Stimulated activated CD8-positive, alpha-beta memory T cell treated with anti-CD3 and anti-CD28 coated beads, Interleukin-7, amount 100 ng/mL, for 24 hours (primary cell): ENCODE measurements at places on chromosomes 4 and X.

DNA sequence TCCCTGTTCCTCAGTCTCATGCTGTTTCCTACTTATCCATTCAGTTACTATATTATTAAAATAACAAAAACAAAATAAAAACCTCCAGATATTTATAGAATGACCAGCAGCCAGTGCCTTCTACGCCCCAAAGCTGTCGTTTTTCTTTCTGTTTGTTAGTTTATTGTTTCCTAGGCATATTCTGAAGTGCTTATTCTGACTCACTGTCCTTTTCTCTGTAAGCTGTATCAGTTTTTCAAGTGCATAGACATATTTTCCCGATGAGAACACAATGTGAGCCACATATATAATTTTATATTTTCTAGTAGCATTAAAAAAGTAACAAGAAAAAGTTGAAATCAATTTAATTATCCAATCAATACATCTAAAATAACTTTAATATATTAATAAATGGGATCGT is 2158.6 kb upstream of the TENM3 start:
- DNase-seq, result no peak

DNA sequence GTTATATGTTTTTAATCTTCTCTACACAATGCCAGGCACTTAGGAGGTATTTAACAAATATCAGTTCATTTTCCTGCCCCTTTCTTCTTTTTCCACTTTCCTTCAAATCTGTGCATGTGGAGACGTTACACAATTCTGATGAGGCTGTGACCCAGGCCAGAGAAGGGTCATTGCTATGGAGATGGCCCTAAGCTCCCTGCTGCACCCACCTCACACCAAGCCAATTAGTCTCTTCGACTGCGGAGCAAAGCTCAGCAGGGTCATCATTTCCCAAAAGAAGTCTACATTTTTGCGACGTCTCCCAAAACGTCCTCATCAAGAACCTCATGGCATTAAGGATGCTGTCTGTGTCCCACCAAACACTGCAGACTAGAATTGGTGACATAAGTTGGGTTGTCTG is 28.9 kb upstream of the VEGFD start:
- no peak for DNase-seq

DNA sequence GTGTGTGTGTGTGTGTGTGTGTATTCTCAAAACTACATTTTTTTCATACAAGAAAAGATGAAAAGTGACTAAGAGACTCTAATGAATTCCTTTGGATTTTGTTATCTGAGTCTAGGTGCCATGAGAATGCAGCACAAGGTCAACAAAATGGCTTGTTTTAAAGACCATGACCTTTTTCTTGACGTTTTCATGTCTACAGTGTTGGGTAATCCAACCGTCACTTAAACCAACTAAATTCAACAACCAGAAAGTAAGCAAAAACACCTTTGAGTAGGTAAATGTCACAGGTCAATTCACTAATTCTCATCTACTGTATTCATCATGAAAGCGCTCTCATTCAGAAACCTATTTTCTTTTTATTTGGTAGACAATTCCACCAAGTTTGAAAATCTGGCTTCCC is 3.1 kb downstream of the SMARCA1 start:
- no peak for DNase-seq

DNA sequence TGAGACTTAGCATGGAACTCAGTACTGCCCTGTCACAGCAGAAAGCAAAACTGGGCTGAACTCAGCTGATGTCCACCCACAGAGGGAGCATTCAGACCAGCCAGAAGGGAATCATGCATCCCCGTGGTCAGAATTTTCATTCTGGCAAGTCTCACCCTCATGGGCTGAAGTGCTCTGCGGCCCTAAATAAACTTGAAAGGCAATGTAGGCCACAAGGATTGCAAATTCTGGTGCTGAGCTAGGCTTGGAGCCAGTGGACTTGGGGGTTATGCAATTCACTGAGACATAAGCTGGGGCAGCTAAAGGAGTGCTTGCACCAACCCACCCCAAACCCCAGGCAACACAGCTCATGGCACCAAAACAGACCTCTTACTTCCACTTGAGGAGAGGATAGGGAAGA is 494.1 kb downstream of the GABRG1 start:
- DNase-seq, result no peak

DNA sequence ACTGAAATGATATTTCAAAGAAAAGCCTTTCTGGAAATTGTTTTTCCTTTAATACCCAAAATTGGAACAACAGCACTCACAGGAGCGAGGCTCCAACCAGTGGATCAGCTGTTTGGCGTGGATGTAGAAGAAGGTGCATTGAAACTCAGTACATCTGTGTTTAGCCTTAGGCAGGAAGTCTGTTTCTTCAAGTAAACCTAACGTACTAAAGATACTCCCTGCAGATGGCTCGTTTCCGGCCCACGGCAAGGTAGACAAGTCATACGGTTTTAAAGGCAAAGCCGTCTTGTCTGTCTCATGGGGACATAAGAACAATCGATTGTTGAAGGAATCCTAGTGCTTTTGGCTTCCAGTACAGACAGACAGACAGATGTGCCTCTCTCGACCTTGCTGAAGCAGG is 50.0 kb upstream of the CLCN4 start:
- DNase-seq, result no peak

GRCh38 chr4:119523399-119523798 is 105.2 kb downstream of the PDE5A start:
- no peak for DNase-seq

- no peak for DNase-seq
Observed at GRCh38 chrX:118569676-118570075, 74.1 kb downstream of the DOCK11 start.

DNA sequence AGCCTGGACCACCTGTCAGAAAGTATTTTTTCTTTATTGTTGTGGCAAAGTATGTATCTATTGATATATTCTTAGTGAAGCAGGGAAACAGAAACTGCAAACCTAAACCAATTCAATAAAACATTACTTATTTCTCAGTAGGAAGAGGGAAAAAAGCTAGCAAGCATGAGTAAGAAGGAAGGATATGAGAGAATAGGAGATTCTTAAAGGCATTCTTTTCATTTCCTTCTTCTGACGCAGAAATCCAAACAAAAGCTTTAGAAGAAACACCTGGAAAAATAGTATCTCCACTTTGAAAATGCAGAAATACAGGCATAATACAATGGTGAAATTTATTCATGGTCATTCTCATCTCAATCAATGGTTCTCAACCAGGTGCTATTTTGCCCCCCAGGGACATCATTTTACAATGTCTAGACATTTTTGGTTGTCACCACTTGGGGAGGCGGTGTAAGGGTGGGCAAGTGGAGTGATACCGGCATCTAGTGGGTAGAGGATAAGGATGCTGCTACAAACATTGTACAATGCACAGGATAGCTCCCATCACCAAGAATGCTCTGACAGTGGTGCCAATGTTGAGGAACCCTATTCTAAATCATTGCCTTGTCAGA is 21.7 kb upstream of the ATXN3L start:
- DNase-seq, result no peak

GRCh38 chr4:17427991-17428390 is 83.9 kb downstream of the QDPR start:
- no peak for DNase-seq

DNA sequence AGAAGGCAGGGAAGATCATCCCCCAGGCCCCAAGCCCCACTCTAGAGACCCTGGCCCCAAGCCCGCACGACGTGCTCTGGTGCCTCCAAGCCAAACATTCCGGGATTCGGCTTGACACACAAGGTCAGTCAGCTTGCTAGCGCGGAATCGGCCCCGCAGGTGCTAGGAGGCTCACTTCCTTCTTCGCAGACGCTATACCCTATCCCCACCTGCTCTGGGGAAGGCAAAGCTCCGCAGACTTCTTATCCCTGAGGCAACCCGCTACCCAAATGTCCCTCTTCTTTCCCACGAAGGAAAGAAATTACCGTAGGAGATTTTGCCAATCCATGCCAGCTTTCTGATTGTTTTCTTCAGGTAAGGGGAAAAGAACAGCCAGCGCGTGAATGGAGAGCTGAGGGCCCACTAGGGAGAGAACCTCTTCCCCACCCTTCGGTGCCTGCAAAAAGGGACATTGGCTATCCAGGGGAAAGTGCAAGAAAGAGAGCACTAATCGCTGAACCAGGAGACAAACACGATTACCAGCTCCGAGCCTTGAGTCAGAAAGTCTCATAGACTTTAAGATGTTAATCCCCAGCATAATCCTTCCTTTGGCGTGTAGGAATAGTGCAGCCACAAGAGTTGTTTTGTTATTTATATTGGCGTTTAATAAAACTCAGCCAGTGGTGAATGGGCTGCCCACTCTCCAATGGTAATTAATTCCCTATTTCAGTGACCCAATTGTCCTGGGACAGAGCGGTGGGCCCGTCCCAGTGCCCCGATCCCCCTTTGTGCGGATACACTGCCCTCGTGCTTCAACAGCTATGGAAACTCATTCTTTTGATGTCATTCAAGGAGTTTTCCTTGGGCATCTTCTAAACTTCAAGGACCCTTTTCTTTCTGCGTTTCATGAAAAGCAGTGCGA is 5.4 kb upstream of the NEUROG2 start:
- DNase-seq, result no peak

- no peak for DNase-seq
Observed at GRCh38 chrX:67781132-67781531, 237.3 kb downstream of the AR start.

DNA sequence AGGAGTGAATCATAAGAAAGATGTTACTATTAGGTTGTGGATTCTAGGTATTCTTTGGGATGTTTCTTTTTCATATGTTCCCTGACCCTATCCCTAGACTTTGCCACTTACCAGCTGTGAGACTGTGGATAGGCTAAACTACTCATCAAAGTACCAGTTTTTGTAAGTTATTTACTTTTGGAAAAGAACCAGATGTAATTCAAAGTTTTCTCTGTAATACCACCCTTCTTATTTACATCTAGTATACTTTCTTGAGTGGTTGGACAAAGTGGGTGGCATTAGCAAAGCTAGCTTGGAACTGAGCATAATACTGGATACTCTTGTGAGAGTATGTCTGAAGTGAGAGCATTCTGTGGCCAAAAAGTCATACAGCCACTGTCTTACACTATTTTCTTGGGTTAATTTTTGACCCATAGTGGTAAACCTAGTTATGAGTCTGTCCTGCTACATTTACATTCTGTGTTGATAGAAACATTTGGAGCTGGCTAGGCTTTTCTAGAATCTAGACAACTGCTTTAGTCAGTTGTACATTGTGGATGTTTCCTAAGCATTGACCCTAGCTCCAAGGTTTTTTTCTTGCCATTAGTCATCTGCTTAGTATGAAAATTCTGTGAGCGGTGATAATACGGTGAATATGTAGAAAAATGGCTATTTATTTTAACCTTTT is 41.7 kb downstream of the KDM6A start:
- no peak for DNase-seq

- no peak for DNase-seq
Observed at GRCh38 chr4:164212134-164212533, 541.8 kb upstream of the SMIM31 start.

- DNase-seq, result no peak
Observed at GRCh38 chr4:73603854-73604584, 16.2 kb downstream of the RASSF6 start.

GRCh38 chrX:100895365-100896075 is 21.4 kb upstream of the NOX1 start:
- no peak for DNase-seq

DNA sequence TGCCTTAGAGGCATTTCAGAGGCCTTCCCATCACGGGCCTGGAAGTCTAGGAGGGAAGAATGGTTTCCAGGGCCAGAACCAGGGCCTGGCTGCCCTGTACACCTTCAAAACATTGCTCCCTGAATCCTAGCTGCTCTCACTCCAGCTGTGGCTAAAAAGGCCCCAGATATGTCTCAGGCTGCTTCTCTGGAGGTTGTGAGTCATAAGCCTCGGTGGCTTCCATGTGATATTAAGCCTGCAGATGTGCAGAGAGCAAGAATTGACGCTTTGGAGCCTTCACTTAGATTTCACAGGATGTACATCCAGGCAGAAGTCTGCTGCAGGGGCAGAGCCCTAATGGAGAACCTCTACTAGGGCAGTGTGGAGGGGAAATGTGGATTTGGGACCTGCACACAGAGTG is 502.5 kb downstream of the GRXCR1 start:
- no peak for DNase-seq

DNA sequence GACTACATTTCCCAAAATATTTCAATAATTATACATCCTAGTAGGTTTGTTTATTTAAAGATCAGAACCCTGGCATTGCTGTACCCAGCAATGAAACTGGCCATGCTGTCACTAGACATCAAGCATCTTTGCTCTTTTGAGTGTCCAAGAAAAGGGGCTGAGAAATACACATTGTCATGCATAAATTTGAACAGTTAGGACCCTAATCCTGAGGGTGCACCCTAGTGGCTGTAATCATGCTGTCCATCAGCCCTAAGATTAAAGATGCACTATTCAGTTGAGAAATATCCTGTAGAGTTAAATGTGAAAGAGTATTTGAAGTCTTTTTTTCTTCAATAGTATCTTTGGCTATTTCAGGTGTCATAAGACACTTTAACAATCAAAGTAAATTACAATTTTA is 108.8 kb downstream of the NFKB1 start:
- no peak for DNase-seq

- no peak for DNase-seq
Observed at GRCh38 chr4:1406394-1406980, at the start of gene NKX1-1. Gene NKX1-1, minus strand, starts transcription at chr4:1406442. Its CDS starts 0 bp downstream, at chr4:1406442.

DNA sequence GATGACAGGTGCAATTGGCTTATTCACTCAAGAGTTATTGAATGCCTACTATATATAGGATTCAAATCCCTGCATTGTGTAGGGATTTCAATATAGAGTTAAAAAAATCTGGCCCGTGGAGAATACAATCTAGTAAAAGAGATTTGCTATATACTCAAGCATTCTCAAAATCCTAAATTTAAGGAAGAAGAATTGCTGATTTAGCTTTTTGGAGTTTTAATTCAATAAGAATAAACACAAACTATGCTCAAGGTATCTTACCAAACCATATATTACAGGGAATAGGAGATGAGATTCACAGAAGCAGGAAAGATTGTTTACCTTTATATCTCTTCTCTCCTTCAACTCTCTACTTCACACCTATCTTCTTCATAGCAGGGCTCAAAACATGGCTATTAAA is 476.8 kb downstream of the PACRGL start:
- DNase-seq, result no peak

DNA sequence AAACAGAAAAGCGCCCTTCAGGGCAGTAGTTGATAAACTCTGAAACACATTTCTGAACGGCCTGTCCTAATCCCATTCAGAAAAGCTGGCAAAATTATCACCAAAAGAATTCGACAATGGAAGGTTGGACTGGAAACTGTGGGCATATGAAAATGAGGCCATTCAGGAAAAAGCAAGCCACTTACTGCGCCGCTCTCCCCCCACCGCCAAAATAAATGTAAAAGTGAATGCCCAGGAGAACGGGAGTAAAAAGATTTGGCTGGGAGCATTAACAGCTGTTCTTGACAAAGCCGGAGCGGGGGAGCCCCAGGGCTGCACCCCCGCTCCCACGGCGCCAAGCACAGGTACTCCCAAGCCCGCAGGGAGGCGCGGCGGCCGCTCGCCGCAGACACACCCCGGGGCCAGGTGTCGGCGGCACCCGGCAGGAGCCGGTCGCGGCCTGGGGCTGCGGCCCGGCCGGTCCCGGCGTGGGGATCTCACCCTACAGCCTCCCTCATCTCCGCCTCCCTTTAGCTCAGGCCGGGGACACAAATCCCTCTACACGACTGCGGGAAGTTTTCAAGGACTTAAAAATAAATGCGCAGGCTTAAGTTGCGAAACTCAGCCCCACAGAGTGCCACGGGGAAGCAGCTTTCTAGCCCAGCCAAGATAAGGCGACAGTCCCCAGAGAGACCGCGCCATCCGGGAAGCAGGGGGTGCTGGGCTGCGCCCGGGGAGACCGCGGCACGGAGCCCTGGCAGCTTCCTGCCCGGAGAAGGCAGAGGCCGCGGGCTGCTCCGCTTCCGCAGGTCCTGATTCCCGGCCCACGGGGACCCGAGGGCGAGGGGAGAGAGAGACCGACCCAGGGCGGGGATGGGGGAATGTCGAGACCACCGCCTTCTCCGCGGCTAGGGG is 593 bp downstream of the SH3RF1 start:
- DNase-seq, result no peak

GRCh38 chrX:25125483-25125882 is 109.7 kb upstream of the ARX start:
- DNase-seq, result no peak
